CD4-positive, alpha-beta T cell treated with Interferon gamma for 1 hour (primary cell): ENCODE measurements at places on chromosomes 12 and 14.
A peak's percentile ranks its signal among the peaks of the same experiment; 100 is the strongest.

GRCh38 chr14:32327255-32327961, 1.7 kb upstream of the AKAP6 start:
- no peak for DNase-seq

GRCh38 chr14:35534873-35535482, 1.0 kb downstream of the INSM2 start:
- peak; percentile 42 for DNase-seq

DNA sequence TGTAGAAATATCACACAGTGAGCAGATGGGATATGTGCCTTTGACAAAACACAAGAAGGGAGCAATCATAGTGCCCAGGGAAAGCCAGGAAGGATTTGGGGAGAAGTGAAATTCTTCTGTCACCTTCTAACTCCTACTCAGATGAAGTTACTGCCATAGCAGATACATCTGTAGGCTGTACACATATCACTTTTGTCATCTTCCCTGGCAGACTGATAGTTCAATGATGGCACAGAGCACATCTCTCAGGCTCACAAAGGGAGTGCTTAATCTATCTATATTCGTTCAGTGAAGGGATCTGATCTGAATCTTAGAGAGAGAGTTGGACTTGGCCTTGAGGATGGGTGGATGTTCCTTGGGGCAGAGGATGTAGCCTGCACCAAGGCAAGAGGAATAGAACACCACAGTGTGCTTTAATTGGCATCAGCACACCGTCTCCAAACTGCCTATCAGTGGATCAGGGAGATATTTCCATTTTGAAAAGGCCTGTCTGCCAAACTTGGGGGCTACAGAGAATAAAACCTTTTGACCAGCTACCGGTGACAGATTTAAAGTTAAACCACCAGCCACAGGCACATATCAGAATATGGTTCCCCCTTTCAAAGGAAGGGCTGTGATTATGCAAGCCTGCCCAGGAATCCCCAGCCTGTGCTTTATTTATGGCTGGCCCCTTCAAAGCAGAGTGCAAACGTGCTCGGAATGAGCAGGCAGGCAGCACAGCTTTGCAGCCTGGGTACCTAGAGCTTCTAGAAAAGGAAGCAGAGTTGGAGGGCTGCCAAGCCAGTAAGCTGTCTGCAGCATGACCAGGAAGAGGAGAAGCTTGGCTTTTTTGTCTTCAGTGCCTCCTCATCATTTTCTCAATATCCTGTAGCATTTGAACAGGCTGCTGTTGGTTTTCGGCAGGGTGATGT, 165.5 kb upstream of the DYRK2 start:
- peak; percentile 71 for DNase-seq

DNA sequence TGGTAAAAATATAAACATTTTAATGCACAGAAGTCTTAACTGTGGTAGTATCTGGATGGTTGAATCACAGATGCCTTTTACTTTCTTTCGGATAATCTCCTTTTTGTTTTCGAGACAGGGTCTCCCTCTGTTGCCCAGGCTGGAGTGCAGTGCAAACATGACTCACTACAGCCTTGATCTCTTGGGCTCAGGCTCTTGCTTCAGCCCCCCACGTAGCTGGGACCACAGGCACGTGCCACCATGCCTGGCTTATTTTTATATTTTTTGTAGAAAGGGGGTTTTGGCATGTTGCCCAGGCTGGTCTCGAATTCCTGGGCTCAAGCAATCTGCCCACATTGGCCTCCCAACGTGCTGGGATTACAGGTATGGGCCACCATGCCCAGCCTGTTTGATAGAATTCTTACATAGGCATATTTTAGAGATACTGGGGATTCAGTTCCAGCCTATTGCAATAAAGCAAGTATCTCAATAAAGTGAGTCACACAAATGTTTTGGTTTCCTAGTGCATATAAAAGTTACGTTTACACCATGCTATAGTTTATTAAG, 99.2 kb downstream of the SNAPC1 start:
- no peak for DNase-seq

DNA sequence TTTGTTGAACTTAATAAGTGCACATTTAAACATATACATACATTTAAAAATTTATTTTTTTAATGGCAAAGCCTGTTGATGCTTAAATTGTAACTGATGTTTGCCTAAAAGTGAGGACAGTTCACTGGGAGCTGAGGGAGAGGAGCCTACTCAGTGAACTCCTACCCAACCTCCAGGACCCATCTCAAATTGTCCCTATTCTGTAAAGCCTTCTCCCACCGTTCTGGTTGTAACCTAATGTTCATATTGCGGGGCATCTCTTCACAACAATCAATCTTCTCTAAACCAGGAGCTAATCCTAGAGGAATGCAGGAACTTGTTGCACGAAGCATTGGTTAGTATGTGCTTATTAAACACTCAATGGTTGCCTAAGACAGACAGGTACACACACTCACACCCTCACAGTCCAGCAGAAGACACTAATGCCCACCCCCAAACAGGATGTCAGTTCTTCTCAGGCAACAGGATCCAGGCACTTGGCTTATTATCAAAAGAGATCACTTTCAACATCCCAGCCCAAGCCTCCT, 1.8 kb downstream of the CLMN start:
- DNase-seq: no peak

- DNase-seq: no peak
These were observed 124.5 kb downstream of the NCOR2 start for GRCh38 chr12:124442772-124443445.

DNA sequence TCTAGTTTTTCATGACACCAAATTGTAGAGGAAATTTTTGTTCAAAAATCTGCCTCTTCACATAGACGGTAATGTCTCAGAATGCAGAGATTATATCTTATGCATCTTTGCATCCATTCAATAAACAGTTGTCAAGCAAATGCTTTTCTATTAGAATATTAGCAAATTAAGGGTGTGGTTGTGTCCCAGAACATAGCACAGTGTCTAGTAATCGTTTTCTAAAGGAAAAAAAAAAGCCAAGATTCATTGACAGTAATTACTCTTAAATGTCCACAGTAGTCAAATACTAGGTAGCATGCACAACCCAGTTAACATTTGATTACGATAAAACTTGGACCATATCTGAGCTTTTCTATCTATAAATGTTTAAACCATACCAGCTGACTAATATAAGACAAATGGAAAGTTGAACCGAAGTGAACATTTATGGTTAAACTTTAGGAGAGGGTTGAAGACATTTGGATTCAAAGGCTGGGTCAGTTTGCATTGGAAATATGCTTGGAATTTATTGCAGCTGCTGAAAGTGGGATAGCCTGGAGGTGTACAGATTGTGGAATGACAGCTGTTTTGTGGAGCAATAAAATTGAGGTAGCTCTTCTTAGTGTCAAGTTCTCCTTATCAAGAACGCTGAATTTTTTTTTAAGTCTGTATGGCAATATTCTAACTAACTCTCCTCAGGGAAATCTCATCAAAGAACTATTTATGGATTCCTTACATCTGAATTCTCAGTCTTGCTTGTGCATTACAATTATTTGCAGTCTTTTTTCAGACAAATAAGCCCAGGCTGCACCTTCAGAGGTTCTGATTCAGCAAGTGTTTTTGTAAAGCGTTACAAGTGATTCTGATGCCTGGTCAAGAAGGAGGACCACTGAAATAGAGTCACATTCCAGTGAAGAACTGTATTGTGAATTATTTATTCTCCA, 66.7 kb upstream of the ATP2B1 start:
- no peak for DNase-seq

- DNase-seq: peak; percentile 64
These were observed 24.8 kb downstream of the KLRK1 start for GRCh38 chr12:10364815-10365622.

- DNase-seq: no peak
These were observed 49.2 kb downstream of the METTL25 start for GRCh38 chr12:82407481-82407880.

DNA sequence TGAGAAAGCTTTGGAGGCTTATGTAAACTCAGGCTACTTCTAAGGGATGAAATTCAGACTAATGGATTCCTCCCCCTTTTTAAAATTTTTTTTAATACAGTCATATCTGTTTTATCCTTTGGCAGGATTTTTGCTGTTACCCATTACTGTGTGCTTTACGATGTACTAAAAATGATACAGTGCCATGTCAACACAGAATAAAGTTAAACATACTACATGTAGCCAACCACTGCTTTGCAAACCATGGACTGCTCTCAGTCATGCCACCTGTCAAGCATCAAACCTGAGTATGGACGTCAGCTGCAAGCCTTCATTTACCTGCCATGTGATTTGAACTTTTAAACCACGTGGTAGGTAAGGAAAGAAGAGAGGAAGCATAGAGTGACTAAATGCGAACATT, 325.8 kb downstream of the FUT8 start:
- DNase-seq: no peak

GRCh38 chr12:132649226-132649945, 30.8 kb downstream of the P2RX2 start:
- no peak for DNase-seq

DNA sequence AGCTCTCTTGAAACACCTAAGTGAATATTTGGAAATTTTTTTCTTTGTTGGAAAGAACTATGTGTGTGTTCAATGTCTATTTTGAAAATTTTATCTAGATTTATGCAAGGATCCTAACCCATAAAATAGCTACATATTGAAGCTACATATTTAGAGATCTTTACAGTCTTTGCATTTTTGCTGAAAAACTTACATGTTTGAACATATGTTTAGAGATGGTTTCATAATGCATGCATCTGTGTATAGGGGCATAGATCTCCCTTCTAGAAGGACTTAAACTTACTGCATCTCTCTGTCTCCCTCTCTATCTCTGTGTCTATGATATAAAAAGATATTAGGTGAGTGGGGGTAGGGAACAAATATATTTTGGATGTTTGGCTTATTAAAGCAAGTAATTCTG, 8.2 kb upstream of the HOXC4 start:
- no peak for DNase-seq

- no peak for DNase-seq
These were observed 37.8 kb downstream of the EP400 start for GRCh38 chr12:131987552-131987951.

DNA sequence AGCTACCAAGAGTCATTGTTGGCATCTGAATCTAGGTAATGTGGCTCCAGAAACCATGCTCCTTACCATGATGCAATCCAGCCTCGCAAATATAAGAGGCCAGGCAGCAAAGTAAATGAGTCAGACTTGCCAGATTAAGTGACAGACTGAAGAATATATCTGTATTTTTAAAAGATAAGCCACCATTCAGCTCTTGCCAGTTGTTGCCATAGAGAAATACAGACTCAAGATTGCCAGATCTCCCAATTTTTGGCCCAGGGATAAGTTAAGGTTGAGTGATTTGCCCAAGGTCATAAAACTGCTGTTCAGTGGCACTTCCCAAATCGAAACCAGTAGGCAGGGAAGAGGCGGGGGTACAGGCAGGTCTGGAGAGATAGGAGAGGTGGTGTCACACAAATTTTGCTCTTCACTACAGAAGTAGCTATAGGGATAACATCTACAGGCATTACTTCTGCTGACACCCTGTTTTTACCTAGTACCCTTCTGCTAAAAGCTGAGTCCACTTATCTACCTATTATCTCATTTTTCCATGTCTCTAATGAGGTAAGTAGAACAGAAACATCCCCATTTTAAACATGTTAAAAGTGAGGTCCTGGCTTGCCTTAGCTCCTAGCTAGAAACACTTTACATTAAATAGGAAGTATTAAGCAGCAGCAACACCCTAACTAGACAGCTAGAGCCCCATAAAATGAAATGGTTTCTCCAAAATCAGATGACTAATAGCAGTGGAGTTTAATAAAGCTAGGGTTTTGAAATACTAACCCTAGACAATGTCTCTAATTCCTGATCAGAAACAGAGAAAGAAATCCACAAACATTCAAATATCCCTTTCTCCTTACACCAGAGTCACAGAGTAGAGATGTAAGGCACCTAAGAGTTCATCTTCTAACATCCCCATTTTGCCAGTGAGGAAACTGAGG, 19.5 kb downstream of the DCAF5 start:
- no peak for DNase-seq

GRCh38 chr14:91405724-91406435, 11.7 kb downstream of the CCDC88C start:
- DNase-seq: no peak

GRCh38 chr14:63371033-63371432, 52.3 kb upstream of the GPHB5 start:
- DNase-seq: no peak

DNA sequence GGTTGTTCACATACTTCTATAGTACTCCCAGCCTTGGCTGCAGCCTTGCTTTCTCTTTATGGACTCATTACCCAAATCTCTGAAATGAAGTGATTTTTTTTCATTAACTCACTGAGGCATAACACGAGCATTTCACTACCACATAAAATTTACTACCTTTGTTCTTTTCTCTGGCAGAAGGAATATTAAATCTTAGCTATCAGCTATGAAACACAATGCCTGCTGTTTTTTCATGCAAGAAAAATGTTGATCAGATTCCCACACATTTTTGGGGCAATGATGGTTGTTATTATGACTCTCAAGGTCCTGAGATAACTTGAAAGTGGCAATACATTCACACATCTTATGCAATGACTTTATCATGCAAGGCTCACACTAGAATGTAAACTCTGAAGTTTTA, 225.3 kb upstream of the ATP2B1 start:
- no peak for DNase-seq

DNA sequence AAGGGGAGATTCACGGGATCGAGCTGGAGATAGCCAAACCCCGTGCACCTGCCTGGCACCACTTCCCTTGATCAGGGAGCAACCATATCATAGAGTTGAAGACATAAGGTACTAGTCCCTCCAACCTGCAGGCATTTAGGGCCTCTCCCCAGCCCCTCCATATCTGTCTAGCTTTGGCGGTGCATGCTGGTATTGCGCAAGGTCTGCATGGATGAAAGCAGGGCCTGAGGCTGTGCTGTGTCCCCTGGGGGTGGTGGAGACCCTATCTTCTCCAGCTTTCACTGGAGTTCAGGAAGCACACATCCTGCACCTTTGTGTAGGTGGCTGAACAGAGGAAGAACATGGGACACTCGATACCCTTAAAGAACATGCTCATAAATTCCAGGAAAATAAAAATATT, 46.9 kb downstream of the KCTD10 start:
- DNase-seq: no peak

DNA sequence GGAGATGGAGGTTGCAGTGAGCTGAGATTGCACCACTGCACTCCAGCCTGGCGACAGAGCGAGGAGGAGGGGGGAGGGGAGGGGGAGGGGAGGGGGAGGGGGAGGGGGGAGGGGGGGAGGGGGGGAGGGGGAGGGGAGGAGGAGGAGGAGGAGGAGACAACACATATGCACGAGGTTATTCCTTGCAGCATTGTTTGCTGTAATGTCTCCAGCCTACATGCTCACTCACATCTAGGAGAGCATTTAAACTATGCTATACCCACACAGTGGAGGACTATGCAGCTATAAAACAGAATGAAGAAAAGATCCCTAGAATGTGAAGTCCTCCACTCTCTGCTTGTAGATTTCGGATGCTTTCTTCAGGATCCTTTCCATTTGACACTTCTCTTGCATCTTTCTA, 3.5 kb upstream of the HIGD1C start:
- no peak for DNase-seq

GRCh38 chr14:94979891-94980290, 177.4 kb downstream of the DICER1 start:
- DNase-seq: no peak

DNA sequence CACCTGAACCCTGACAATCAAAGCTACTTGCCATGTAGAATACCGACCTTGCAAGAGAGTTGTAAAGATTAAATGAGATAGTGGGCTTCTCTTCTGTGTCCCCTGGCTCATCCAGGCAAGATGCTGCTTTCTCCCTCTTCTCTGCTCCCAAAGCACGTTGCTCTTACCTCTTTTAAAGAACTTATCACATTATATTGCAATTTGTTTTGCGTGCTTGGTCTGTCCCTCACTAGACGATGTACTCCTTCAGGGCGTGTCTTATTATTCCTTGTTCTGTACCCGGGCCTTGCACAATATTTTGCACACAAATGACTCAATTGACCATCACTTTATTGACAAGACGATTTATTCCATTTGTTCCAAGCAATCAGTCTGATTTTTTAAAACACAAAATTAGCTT, 3.3 kb downstream of the DCN start:
- DNase-seq: no peak
